ENCODE measurements at places on chromosomes 11 and 22.

DNA sequence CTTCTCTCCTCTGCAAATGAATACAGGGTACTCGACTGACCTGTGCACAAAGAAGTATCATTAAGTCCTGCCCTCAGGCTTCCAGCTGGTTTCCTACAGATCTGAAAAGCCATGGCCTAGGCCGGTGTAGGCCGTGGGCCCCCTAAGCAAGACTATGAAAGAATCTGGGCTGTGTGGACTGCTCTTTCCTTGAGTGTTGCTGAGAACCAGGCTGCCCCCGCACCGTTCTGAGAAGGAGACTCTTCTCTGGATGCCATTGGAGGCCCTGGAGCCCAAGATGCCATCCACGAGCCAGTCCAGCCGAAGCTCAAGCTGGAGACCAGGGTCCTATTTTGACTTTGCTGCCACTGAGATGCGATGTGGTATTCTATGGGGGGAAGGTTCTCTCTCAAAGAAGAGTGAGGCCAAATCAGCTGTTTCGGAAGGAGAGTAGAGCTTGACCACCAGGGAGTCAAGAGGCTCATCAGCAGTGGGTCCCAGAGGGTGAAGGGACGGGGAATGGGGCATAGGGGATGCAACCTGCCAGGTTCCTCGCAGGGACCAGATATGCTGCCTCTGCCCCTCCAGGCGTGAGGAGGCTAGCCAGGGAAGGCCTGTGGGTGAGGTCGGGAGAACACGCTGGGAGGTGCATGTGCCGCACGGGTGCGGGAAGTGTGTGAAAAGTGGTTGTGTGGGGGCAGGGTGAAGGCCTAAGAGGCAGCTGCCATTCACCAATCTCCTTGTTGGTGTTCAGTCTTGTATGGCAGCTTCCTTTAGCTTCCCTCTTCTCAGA, 96.4 kb upstream of the B3GAT1 start:
- no peaks in the 10 kb centered on the region for H3K36me3 ChIP-seq
- no peak for DNase-seq
- no peak overlapping the region for H3K27ac ChIP-seq
- H3K4me3 ChIP-seq, result no peak overlapping the region
- no peaks in the 10 kb centered on the region for H3K4me1 ChIP-seq
- no peaks in the 10 kb centered on the region for H3K27me3 ChIP-seq

- no peak overlapping the region for H3K27ac ChIP-seq
- peaks cover 2% of the 10 kb centered on the region for H3K4me1 ChIP-seq
- H3K36me3 ChIP-seq, result no peaks in the 10 kb centered on the region
- no peak for DNase-seq
Observed at GRCh38 chr11:12702999-12703453, 28.8 kb downstream of the TEAD1 start.

GRCh38 chr22:24976442-24977218, 24.1 kb downstream of the KIAA1671 start:
- H3K36me3 ChIP-seq, result no peaks in the 10 kb centered on the region
- no peak overlapping the region for H3K27ac ChIP-seq
- H3K27me3 ChIP-seq, result peaks cover 7% of the 10 kb centered on the region
- no peak overlapping the region for H3K4me3 ChIP-seq
- no peak for DNase-seq

DNA sequence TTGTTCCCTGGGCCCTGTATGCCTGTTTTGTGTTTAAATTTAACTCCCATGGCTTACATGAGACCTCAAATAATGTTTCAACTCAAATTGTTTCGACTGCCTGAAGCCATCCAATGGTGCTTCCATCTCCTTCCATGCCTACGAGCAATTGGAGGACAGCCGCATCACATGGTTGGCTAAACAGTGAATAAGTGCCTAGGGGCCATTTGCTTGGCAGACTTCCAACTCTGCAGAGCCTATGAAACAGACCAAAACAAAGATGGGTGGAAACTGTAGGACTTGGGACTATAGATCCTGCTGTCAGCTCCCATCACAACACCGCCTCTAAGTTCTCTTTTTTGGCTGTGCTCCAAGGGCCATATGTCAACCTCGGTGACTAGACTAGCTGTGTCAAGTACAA, 84.1 kb downstream of the PARVA start:
- no peaks in the 10 kb centered on the region for H3K4me1 ChIP-seq
- H3K36me3 ChIP-seq, result no peaks in the 10 kb centered on the region
- no peak overlapping the region for H3K27ac ChIP-seq
- H3K27me3 ChIP-seq, result peaks cover 11% of the 10 kb centered on the region
- H3K4me3 ChIP-seq, result no peak overlapping the region

- peaks cover 4% of the 10 kb centered on the region for H3K4me1 ChIP-seq
- H3K27ac ChIP-seq, result no peak overlapping the region
- no peak for DNase-seq
- no peak overlapping the region for H3K4me3 ChIP-seq
- peaks cover 26% of the 10 kb centered on the region for H3K27me3 ChIP-seq
Observed at GRCh38 chr11:76788661-76789442, 5.7 kb downstream of the TSKU start.

- DNase-seq, result no peak
- H3K27me3 ChIP-seq, result no peaks in the 10 kb centered on the region
- H3K4me3 ChIP-seq, result no peak overlapping the region
- H3K36me3 ChIP-seq, result peaks cover 96% of the 10 kb centered on the region
- H3K27ac ChIP-seq, result peak overlapping the region; percentile 82
- peaks cover 48% of the 10 kb centered on the region for H3K4me1 ChIP-seq
Observed at GRCh38 chr11:88301488-88302140, 35.9 kb downstream of the CTSC start.

- H3K4me3 ChIP-seq, result peak overlapping the region; percentile 91
- H3K36me3 ChIP-seq, result peaks cover 28% of the 10 kb centered on the region
- H3K27ac ChIP-seq, result peak overlapping the region; percentile 63
- peaks cover 2% of the 10 kb centered on the region for H3K27me3 ChIP-seq
- no peak for DNase-seq
- peaks cover 44% of the 10 kb centered on the region for H3K4me1 ChIP-seq
Observed at GRCh38 chr11:67392183-67392715, 463 bp downstream of the RAD9A start.

- no peaks in the 10 kb centered on the region for H3K36me3 ChIP-seq
- H3K27me3 ChIP-seq, result no peaks in the 10 kb centered on the region
- DNase-seq, result no peak
- H3K4me1 ChIP-seq, result no peaks in the 10 kb centered on the region
- no peak overlapping the region for H3K27ac ChIP-seq
Observed at GRCh38 chr11:5197536-5197935, 2.9 kb downstream of the OR51V1 start.

DNA sequence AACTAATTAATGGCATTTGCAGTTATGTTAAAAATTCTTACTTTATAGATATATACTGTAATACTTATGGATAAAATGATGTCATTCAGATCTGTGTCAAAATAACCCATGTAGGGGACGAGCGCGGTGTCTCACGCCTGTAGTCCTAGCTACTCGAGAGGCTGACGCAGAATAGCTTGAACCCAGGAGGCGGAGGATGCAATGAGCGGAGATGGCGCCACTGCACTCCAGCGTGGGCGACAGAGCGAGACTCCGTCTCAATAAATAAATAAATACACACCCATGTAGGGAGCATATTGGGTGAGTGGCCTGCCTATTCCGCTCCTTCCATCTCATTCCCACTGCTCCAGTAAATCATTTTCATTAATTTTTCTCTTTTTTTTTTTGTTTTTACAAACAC, 7.1 kb downstream of the SNU13 start:
- H3K36me3 ChIP-seq, result peaks cover 27% of the 10 kb centered on the region
- peaks cover 24% of the 10 kb centered on the region for H3K4me1 ChIP-seq
- no peak for DNase-seq
- peak overlapping the region; percentile 90 for H3K4me3 ChIP-seq

GRCh38 chr22:39617970-39618757, 47.6 kb downstream of the CACNA1I start:
- peaks cover 14% of the 10 kb centered on the region for H3K27me3 ChIP-seq
- no peak overlapping the region for H3K4me3 ChIP-seq
- no peak overlapping the region for H3K27ac ChIP-seq
- no peaks in the 10 kb centered on the region for H3K36me3 ChIP-seq
- H3K4me1 ChIP-seq, result peaks cover 11% of the 10 kb centered on the region

DNA sequence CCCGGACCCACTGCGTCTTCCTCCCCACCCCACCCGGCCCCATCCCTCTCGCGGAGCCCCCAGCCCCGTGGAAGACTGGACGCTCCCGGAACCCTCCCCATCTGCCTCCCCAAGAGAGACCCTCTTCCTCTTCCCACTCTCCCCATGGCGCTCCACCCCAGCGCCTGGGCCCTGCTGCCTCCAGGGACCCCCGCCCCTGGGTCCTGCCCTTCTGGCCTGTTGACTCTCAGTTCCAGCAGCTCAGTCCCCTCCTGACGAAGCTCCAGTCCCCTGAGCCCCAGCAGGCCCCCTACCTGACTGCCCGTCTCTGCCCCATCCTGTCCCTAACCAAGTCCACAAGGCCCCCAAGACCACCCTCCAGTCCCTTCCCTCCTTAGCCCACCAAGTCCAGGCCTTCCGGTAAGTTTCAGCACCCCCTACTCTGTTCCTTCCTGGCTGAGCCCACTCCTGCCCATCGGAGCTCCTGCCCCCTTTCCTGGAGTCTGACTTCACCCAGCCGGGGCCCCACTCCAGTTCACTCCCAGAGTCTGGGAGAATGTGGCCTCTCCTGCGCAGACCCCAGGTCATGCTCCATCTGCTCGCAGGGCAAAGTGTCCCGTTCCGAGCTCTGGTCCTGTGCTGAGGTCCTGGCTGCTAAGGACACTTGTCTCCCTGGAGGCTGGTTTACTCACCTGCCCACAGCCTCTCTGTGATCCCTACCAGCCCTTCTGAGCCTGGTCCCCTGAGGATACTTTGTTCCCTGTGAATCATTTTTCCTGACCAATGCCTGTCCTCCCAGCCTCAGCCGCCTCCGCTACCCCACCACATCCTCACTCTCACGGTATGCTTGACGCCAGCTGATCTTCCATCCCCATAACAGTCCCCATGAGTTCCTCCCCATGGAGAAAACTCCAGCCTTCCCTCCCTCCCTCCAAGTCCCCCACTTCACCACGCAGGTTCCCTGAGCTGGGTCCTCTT, 722 bp downstream of the IFITM10 start:
- H3K4me3 ChIP-seq, result no peak overlapping the region
- no peak for DNase-seq
- H3K4me1 ChIP-seq, result peaks cover 22% of the 10 kb centered on the region
- H3K27ac ChIP-seq, result no peak overlapping the region
- peaks cover 3% of the 10 kb centered on the region for H3K36me3 ChIP-seq

- H3K36me3 ChIP-seq, result no peaks in the 10 kb centered on the region
- no peak overlapping the region for H3K4me3 ChIP-seq
- H3K27ac ChIP-seq, result no peak overlapping the region
- peaks cover 9% of the 10 kb centered on the region for H3K4me1 ChIP-seq
Observed at GRCh38 chr11:3222941-3223915, 4.6 kb upstream of the MRGPRG start.

DNA sequence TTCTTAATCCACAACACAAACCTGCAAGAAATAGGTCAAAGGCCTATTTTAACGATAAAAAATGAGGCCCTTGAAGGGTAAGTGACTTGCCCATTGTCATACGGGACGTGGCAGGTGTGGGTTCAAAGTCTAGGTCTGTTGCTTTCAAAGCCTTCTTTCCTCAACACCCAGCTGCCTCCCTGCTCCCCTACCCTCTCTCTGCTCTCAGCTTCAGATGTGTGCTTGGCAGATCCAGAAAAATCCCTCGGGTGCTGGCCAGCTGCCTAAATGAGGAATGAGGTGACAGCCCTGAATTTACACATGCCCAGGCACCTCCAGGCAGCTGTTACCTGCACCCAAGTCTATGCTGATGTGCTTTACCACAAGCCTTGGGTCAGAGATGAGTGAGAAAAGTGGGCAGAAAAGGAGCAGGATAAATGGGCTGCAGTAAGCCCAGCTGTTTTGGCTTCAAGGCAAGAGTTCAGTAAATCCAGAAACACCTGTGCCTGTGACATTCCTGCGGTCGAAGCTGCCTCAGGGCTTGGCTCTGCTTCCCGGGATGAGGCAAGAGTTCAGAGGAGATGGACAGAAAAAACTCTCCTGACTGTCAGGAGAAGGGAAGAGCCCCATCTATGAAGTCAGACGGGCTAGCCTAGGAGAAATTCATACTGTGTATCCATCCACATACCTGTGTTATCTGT, 49.9 kb upstream of the LDLRAD3 start:
- H3K27me3 ChIP-seq, result peaks cover 2% of the 10 kb centered on the region
- H3K36me3 ChIP-seq, result no peaks in the 10 kb centered on the region
- no peak overlapping the region for H3K4me3 ChIP-seq
- no peak for DNase-seq
- H3K27ac ChIP-seq, result no peak overlapping the region
- H3K4me1 ChIP-seq, result no peaks in the 10 kb centered on the region

DNA sequence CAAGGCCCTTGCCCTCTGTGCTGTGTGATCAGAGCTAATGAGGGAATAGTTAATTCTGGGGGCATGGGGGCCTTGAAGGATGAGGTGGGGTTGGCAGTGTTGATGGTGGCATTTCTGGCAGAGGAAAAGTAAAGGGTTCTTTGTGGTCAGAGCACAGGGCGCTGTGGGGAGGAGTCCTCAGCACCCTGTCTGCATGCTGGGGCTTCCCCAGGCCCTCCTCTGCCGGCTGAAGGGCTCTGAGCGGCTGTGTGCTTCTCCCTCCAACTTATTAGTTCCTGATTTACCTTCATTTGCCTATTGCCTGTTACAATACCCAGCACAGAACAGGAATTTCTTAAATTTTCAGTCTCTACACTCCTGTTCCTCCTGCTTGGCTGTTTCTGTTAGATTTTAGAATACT, 122.8 kb downstream of the HIPK3 start:
- H3K4me1 ChIP-seq, result peaks cover 1% of the 10 kb centered on the region
- H3K27ac ChIP-seq, result no peak overlapping the region
- no peaks in the 10 kb centered on the region for H3K36me3 ChIP-seq
- no peak overlapping the region for H3K4me3 ChIP-seq
- H3K27me3 ChIP-seq, result peaks cover 39% of the 10 kb centered on the region
- no peak for DNase-seq

DNA sequence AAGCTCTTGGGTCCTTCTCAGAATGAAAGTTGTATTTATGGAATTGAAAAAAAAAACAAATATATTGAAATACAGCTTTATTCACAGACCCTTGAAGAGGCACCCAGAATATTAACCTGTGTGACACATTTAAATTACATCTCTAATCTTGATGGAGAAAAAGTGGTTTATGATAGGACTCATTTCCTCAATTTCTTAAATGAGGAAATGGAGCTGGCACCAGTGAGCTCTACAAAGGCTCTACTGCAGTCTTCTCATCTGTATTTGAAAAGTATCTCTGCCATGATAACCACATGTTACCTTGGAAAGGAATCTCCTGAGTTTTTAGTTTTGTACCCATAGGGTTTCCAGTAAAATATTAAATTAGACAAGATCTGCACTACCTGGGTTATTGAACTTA, 186.5 kb downstream of the HIPK3 start:
- peaks cover 5% of the 10 kb centered on the region for H3K4me1 ChIP-seq
- H3K27me3 ChIP-seq, result peaks cover 2% of the 10 kb centered on the region
- H3K36me3 ChIP-seq, result no peaks in the 10 kb centered on the region
- no peak overlapping the region for H3K4me3 ChIP-seq
- DNase-seq, result no peak

DNA sequence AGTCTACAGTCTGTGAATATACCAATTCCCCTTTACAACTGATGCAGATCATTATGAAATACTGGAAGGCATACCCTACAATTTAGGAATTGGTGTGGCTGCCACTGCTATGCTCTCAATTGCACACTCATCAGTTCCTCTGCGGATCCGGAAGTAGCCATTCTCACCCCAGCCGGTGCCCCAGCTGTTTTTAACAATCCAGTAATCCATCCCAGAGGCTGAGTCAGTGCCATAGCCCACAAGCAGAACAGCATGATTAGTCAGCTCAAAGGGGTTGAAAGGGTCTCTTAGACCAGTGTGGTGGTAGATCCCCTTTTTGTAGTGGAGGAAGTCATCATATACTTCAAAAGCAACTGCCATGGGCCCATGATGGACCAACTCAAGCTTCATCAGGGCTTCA, 43.6 kb downstream of the CTSC start:
- H3K4me1 ChIP-seq, result peaks cover 7% of the 10 kb centered on the region
- peaks cover 88% of the 10 kb centered on the region for H3K36me3 ChIP-seq
- H3K27me3 ChIP-seq, result no peaks in the 10 kb centered on the region
- H3K27ac ChIP-seq, result no peak overlapping the region
- H3K4me3 ChIP-seq, result no peak overlapping the region
- no peak for DNase-seq
